ENCODE measurements at places on chromosomes 6 and 20. TPM values are rescaled to one million over a fixed set of nuclear protein-coding genes. Genes with fewer than 3 reads are reported as not detected.

The NELFCD gene
- 42.3 TPM for total RNA-seq

The BMP7 gene
- total RNA-seq = 0.31 TPM

The LPA gene
- total RNA-seq = 1.9 TPM

The SLC13A3 gene
- 5.1 TPM for total RNA-seq

The AIF1 gene
- total RNA-seq = 17.9 TPM

- DNase-seq = no peak
These were observed 74.8 kb upstream of the TPD52L1 start for GRCh38 chr6:125078602-125079321.

GRCh38 chr6:121310495-121310894 is 23.8 kb downstream of the TBC1D32 start:
- no peak for DNase-seq

Data from pancreas (tissue), 10 donors.